ENCODE measurements at places on chromosomes 12 and 14.

GRCh38 chr12:109822951-109823411 is 10.2 kb downstream of the TRPV4 start:
- DNase-seq = no peak

GRCh38 chr12:10393291-10393690 is 3.5 kb upstream of the KLRK1 start:
- DNase-seq = no peak

- DNase-seq = no peak
Measured at GRCh38 chr14:92314182-92314581, 8.8 kb upstream of the SLC24A4 start.

GRCh38 chr14:54337314-54337713 is 59.5 kb upstream of the CDKN3 start:
- DNase-seq = no peak

GRCh38 chr14:73997108-73997943 is 21.8 kb downstream of the ENTPD5 start:
- no peak for DNase-seq

DNA sequence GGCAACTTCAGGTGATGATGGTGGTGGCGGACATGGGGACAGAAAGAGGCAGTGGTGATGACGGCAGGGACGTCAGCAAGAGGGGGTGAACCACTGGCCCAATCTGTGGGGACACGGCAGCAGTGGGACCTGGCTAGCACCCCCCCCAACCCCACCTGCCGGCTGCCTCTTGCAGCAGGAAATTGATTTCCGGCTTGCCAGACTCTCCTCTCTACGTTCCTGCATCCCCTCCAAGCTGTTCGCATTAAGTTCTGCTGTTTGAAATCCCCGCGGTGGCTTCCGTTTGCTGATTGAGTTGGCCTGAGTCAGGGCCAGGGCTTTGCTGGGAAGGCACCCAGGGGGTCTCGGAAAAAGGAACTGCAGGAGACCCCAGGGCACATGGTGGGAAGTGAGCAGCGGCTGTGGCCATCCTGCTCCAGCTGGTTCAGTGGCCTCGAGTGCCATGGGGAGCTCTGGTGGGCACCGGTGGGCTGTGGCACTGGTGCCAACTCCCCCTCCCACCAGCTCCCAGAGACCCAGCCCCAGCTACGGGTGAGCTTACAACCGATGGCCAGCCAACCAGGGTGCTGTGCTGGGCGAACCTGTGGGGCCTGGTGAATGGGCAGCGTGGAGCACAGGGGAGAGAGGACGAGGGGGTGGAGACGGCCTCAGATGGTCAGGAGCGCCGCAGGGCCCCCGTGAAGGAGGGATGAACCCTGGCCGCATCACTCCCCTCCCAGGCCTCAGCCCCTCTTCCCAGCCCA is 14.6 kb upstream of the NUDT14 start:
- DNase-seq = no peak

- DNase-seq = no peak
Measured at GRCh38 chr14:101776344-101776743, 14.8 kb downstream of the PPP2R5C start.

DNA sequence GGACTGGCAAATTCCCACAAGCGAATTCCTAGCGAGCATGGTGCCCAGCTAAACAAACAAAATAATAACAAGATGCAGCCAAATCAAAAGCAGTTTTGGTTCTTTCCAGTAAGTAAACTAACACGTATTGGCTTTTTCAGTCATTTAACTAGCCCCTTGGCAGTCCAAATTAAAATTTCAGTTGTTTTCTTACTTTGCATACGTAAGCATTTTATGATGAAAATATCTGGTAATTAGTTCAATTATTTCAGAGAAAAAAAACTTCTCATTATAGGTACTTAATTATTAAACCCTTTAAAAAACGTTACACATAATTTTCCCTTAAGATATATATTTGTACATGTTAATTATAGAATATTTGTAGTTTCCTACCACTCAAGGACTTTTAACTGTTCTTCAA is 70.1 kb downstream of the ST8SIA1 start:
- no peak for DNase-seq

- no peak for DNase-seq
Measured at GRCh38 chr12:68871921-68872320, 61.0 kb downstream of the CPM start.

- no peak for DNase-seq
Measured at GRCh38 chr12:106994579-106995220, 7.8 kb upstream of the MTERF2 start.

DNA sequence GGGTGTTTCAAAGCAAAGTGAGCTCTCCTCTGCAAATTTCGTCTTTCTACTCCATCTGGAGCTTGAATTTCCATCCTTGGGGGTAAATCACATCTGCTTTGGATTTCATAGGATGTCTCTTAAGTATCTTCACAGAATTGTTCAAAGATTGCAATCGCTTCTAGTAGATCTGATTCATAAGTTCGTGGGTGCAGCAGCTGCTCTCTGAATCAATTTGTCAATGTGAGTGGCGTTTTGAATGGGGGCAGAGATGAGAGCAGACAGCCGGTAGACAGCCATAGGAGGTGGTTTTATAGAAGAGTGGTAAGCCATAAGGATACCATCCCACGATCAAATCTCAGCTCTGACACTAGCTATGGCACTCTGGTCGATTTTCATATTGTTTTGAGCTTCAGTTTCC is 146.0 kb upstream of the RPH3A start:
- no peak for DNase-seq

DNA sequence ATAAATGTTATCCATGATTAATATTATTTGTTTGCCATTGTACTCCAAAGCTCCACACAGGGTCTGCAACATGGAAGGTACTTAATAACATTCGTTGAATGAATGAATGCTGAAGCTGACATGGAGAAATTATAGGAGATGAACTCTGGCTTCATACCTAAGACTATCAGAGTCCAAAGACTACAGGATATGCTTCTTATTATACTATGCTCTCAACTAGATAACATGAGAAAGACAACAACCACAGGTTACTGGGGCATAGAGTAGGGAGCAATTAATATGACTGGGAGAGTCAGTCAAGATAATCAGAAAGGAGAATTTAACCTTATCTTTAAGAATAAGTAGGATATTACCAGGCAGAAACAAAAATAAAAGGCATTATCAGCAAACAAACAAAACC is 236.3 kb upstream of the SOX5 start:
- DNase-seq = no peak

DNA sequence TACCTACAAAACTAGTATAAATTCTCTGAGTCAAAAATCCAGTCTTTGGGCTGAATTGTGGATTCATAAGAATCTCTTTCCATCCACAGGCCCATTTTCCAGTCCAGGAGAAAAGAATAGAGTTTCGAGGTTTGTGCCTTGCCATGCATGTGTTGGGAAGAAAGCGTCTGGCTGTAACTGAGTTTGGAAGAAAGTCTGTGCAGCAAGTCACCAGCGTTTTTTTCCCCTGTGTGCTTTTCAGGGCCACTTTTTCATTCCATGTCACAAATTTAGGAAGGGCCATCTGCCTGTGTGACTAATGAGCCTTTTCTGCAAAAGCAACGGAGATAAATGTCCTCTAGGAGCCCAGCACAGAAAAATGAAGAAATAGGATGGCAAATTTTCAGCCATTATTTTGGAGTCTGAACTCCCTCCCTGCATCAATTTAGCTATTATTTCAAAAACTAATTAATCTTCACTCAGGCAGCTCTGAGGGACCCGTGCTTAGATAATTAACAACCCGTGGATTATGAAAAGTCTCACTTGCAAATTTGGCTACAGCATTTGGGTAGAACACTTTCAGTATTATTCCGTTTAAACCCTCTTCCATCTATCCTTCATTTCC is 261.5 kb downstream of the SUDS3 start:
- DNase-seq = no peak

DNA sequence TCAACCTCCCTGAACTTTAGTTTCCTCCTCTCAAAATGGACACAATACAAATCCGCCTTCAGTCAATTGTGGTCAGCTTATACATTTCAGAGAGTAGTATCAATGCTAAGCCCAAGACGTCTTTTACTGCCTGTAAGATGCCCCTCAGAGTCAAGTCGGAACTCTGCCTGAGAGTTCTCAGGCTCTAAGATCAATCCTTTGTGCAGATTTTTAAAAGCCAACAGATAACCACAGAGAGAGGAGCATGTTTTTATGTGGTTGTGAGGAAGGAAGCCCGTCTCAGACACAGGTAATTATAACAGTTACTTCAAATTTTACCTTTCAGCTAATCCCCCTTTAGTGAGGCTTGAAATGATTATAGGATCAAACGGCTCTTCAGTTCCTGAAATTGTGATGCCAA is 91.6 kb downstream of the HELB start:
- DNase-seq = no peak

- no peak for DNase-seq
Measured at GRCh38 chr12:28645436-28645835, 455.2 kb downstream of the CCDC91 start.

DNA sequence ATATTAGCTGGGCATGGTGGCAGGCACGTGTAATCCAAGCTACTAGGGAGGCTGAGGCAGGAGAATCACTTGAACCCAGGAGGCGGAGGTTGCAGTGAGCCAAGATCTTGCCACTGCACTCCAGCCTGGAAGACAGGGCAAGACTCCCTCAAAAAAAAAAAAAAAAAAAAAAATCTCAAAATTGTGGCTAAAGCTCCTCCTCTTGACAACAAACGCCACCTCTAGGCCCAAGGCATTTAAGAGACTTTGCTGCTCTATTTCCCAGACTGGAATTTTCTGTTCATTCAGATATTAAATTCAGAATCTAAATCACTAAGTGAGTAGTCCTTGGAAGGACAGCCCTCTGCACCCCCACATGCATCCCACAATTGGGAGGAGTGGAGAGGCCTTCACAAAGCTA is 1.4 kb downstream of the ZFYVE1 start:
- DNase-seq = no peak

- DNase-seq = no peak
Measured at GRCh38 chr12:30546121-30546520, 149.5 kb downstream of the IPO8 start.

GRCh38 chr14:68563251-68564131 is 229.4 kb downstream of the ZFP36L1 start:
- DNase-seq = no peak

GRCh38 chr14:22547948-22548750 is 40.9 kb downstream of the DAD1 start:
- DNase-seq = no peak

DNA sequence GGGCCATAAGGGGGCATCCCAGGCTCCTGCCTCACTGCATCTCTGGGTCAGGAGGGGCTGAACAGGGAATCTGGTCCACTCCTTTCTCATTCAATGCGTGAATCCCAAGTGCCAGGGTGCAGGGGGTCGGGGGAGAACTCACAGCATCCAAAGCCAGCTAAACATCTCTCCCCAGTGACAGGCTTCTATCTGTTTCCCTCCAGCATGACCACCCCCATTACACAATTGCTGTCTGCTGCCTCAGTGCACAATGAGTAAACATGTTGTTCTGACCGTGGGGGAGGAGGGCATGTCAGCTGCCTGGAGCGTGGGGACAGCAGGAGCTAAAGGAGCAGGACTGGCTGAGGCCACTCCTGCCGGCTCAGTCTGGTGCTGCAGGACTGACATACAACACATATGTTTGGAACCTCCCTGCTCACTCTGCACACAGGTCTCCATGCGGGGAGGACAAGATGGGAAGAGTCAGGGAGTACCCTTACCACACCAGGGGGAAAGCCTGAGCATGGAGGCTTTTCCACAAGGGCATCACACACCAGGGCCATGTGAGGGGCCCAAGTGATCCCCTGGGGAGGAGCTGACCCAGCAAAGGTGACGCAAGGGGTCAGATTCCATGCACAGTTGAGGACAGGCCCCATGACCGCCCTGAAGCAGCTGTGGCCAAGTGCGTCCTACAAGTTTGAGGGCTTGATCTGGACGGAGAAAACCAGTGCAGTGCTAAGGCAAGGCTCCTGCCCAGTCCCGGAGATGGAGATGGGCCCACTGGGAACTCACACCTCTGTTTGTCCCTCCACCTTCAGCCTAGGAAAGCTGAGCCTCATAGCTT is 1.4 kb downstream of the TNS2 start:
- DNase-seq = no peak

DNA sequence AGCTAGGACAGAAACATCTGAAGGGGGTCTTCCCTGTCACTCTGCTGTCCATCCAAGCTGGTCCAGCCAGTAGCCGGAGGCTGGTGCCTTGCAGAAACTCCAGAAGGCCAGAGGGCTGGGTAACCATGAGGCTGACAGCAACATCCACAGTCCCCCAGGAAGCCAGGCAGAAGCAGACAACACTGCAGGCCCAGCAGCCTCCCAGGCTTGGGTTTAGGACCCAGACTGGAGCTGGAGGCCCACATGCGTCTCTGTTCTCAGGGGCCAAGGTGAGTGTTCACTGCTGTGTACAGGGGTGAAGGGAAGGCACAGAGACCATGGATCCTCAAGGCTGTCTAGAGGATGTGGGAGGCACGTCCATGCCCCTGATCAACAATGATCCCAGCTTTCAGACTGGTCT is 136.4 kb upstream of the PRMT8 start:
- no peak for DNase-seq

GRCh38 chr14:32883188-32883587 is 55.5 kb upstream of the NPAS3 start:
- DNase-seq = no peak

DNA sequence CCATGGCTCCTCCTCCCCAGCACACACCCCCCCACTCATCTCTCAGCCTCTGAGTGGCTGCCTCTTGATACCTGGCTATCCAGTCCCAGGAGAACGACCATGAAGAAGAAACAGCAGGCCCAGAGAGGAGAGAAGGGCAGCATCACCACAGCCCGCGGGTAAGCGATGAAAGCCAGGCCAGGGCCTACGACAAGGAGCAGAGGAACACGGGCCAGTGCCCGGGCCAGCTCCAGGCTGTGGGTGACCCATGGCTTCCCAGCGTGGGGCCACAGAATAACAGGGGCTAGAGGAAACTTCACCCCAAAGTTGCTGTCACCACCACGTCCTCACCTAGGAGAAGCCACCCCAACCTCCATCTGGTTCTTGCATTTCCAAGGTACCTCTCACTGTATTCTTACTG is 10.4 kb upstream of the SLC6A12 start:
- no peak for DNase-seq

DNA sequence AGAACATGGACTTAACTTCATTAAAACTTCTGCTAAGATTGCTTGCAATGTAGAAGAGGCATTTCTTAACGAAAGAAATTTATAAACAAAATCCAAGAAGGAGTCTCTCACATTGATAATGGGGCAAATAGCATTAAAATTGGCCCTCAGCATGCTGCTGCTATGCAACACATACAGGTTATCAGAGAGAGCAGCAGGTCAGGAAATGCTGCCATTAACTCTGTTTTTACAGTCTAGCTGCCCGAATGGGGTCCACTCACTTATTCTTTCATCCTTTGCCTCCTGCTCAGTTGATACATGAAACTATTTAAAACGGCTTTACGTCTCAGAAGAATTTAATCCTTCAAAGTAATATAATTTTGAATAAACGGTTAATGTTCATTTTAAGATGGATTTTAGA is 620.4 kb downstream of the SLC16A7 start:
- DNase-seq = no peak
